ENCODE measurements at places on chromosomes 12 and 14.

GRCh38 chr12:107277855-107278254, 184.5 kb upstream of the CRY1 start:
- DNase-seq = no peak

DNA sequence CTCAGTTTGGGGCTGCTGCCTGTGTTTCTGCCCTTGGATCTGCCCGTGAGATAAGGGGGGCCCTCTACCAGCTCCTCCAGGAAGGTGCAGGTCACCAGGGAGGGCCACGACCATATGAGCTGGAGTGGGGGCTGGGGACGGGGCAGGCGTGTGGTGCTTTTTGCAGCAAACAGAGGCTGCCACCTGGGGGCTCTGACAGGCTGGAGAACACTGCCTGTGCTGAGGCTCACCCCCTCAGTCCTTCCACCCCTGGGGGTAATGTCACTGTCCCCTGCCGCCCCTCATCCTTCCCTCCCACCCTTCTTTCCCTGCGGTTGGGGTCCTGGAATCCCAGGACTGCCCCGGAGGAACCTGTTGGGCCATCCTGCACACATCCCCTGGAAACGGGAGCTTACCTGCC, 3.2 kb downstream of the PLD4 start:
- DNase-seq = no peak

DNA sequence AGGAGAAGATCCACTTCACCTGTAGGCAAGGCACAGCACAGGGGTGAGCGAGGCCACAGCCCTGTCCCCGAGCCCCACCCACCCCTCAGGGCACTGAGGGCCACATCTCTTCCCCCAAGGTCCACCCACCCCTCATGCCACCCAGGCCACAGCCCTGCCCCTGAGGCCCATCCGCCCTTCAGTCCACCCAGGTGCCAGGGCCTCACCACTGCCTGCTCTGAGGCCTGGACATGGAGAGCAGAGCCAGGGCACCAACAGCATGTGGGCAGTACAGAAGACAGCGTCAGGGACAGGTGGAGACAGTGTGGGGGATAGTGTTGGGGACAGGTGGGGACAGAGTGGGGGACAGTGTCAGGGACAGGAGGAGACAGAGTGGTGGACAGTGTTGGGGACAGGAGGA, 138.3 kb downstream of the TMEM121 start:
- no peak for DNase-seq

GRCh38 chr14:24441904-24442239, 704 bp downstream of the SDR39U1 start:
- no peak for DNase-seq

GRCh38 chr14:90062127-90062794, 467 bp downstream of the KCNK13 start:
- no peak for DNase-seq

GRCh38 chr14:71481021-71481654, 451.1 kb upstream of the RGS6 start:
- DNase-seq = no peak

DNA sequence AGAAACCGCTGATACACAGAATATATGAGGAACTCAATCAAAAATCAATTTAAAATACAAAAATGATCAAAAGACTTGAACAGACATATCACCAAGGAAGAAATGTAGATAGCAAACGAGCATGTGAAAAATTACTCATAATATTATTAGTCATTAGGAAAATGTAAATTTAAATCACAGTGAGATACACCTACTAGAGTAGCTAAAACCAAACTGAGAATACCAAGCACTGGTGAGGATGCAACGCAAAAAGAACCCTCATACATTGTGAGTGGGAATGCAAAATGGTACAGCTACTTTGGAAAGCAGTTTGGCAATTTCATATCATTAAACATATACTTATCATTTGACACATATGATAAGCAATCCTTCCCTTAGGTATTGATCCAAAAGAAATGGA, 101.1 kb upstream of the ST8SIA1 start:
- no peak for DNase-seq

GRCh38 chr14:106506881-106507305, 980.5 kb downstream of the TMEM121 start:
- DNase-seq = no peak

GRCh38 chr14:83520837-83521236, 1987.2 kb upstream of the SEL1L start:
- no peak for DNase-seq

GRCh38 chr14:100275214-100275613, 31.0 kb downstream of the SLC25A29 start:
- no peak for DNase-seq

DNA sequence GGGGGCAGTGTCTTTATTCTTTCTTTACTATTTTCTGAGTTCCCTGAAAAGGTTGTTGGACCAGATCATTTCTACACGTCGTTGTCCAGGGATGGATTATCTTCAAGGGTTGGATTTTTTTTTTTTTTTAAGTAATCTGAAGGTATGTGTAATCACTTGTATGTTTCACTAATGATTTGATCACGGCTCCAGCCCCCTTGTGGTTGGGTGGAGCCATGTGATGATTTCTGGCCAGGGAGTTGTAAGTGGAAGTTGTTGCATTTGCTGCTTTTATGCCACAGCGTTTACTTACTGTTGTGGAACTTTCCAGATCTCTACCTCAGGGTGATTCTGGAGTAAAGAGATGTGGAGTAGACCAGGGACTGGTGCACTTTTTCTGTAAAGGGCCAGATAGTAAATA, 390.3 kb downstream of the AACS start:
- no peak for DNase-seq

- DNase-seq = no peak
Measured at GRCh38 chr12:76464631-76465166, 94.9 kb downstream of the OSBPL8 start.

DNA sequence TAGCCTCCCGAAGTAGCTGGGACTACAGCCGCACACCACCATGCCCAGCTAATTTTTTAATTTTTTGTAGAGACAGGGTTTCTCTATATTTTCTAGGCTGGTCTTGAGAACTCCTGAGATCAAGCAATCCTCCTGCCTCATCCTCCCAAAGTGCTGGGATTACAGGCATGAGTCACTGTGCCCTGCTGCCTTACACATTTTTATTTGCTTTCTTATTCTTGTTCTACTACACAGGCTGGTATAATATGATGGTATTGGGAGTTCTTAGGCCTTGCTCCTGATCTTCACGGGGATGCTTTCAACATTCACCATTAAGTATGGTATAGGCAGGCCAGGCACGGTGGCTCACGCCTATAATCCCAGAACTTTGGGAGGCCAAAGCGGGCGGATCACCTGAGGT, 21.2 kb downstream of the DGLUCY start:
- DNase-seq = no peak

DNA sequence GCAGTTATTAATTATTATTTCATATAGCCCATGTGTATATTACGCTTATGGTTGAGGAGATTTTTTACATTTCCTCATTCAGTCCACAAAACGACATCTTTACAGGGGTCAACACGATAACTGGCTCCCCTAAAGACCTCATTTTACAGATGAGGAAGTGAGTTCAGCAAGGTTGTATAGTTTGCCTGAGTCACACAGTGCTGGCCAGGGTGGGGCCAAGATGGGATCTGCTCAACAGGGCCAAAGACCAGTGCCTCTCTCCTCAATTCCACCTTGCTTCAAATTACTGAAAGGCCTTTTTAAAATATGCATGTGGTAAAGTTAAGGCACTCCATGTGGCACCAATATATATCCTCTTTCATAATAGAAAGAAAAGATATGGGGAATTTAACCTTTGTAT, 13.1 kb downstream of the GRIN2B start:
- DNase-seq = no peak

- DNase-seq = no peak
Measured at GRCh38 chr14:23531391-23531790, 20.2 kb downstream of the ZFHX2 start.

DNA sequence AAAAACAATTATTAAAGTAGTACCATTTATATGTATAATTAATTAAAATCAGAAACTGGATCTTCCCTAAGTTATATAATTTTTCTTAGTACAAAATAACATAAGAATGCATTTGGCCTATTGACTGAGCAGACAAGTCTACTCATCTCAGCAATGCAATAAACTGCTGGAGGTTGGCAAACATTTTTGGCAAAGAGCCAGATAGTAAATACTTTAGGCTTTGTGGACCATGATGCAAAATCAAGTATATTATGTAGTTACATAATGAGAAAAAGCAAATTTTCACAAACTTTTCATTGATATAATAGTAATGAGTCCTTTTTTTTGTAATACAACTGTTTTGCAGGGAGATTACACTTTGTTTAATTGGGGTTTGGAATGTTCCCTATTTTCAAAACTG, 30.9 kb downstream of the ERGIC2 start:
- no peak for DNase-seq

DNA sequence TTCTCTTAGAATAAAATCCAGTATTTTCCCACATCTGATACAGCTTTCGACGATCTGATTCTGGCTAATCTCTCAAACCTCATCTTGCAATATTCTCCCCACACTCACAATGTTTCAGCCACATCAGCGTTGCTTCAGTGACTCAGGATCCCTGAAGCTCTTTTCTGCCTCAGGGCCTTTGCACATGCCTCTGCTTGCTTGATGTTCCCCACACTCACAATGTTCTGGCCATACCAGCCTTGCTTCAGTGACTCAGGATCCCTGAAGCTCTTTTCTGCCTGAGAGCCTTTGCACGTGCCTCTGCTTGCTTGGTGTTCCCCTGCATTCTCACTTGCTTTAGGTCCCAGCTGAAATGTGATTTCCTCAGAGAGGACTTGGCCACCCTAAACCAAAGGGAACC, 2.6 kb downstream of the C12orf42 start:
- DNase-seq = no peak

GRCh38 chr12:49030119-49030518, 11.5 kb upstream of the PRKAG1 start:
- DNase-seq = no peak

- DNase-seq = no peak
Measured at GRCh38 chr12:108511633-108512540, 3.2 kb upstream of the FICD start.

DNA sequence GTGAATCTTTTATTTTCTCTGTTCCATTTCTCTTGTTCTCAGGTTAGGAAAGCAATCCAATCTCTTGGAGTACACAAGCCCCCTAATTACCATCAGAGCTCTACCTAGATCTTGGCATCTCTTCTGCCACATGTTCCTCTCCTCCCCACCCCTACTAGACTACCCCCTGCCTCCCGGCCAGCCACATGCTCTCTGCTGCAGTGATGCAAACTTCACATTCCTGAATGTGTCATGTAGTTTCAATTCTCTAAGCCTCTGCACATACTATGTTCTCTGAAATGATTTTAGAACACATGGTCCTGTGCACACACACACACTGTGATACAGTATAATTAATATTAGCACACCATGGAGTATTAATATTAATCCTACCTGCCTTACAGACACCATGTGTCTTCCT, 104.6 kb downstream of the EFCAB11 start:
- DNase-seq = no peak

GRCh38 chr12:30794020-30794419, 39.3 kb upstream of the CAPRIN2 start:
- DNase-seq = no peak

DNA sequence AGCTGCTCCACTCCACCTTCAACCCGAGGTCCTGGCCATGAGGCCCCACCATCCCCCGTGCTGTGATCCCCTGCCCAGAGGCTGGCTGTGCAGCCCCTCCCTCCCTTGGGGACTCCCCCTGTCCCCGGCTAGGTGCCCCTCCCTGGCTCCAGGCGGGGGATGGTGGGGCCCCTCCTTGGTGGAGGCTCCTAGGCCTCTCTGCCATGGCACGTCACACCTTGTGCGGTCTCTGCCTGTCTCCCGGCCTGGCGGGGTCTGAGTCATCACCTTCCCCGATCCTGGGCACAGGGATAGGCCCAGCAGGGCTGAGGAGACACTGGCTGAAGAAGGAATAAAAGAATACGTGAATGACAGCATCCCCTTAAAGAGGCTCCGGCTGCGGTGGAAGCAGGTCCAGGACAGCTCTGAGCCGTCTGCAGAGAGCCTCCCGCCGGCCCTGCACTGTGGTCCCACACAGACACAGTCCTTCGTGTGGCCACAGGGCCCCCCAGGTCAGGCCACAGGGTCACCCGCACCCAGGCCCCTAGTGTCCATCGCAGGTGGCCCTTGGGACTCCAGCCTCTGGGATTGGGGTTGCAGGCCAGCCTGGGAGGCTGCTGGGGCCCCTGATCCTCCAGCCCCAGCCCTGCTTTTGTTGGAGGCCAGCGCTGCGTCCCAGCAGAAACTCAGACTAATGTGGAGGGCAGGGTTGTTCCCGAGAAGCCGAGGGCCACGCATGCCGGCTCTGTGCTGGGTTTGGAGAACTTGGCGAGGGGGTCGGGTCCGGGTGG, 43.6 kb downstream of the KIF26A start:
- DNase-seq = no peak

- no peak for DNase-seq
Measured at GRCh38 chr12:27869567-27869966, 89.5 kb upstream of the MANSC4 start.

DNA sequence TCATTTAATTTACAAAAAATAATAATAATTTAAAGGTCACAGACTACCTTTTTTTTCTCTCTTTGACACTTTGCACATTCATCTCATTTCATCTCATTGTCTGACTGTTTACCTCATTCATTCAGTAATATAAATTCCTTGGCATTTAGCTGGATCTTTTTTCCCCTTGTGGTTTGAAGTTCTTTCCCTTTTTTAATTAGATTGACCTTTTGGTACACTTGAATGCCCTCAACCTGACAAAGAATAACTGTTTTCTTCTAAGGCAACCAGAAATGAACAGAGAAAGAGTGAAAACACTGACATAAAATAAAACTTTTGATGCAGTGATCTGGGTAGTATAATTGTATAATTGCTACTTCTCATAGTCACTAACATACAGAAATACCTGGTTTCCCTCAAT, 774.9 kb upstream of the NOVA1 start:
- DNase-seq = no peak

DNA sequence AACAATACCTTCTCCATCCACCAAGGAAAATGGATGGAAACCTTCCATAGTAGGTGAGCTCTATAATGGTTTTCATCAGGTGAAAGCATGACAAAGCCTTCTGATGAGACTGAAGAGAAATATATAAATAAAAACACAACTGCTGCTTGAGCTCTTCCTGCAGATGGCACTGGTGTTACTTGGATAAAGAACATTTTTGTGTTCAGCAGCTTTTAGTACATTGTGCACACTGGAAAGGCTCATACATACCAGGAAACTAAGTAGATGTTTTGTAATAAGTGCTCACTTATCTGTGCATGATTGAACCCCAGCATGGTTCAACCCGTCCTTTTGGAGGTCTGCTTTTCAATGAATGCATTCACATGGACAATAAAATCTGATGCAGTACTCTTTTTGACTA, 357.3 kb upstream of the MIS18BP1 start:
- no peak for DNase-seq

All from cortex of kidney (tissue), 1 donor.